ENCODE measurements at places on chromosomes 1 and 21.

DNA sequence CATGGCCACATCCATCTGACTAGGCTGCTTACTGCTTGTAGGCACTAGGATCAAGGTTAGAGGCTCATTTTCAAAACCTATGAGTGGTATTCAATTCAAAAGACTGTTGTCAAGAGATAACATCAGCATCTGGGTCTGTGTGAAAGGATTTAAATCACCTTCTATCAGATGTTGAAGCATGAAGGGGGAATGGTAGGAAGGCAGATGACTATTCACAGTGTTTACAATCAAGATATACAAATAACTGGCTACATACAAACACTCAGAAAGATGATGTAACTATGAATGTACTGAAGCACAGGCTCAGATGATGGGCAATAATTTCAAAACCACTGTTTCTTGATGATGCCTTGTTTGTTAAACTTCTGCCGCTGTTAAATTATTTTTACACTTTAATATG, 249.2 kb downstream of the SLC45A1 start:
- DNase-seq, result no peak

DNA sequence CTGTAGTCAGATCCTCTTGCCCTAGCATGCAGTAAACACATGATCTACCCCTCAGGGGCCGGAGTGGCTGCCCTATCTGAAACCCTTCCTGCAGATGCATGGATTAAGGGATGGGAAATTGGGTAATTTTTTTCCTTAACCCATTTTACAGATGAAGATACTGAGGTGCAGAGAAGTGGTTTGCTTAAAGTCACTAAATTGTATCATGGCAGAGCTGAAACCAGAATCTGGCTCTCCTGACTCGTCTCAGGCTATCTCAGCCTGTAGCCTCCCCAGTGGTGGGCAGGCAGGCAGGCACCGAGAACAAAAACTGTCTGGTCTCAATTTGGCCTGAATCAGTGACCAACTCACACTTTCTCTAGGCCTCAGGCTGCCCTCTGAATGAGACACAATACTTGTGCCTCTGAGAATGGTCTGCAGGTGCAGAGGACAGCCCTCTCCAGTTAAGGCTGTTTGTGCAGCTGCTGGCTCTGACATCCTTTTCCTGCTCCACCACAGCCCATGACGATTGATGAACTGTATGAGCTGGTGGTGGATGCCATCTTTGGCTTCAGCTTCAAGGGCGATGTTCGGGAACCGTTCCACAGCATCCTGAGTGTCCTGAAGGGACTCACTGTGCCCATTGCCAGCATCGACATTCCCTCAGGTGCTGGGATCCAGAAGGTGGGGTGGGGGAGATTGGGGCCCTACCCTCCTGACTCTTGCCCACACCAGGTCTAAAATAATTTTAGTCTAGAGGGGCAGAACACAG, 1.5 kb downstream of the NAXE start:
- DNase-seq, result no peak

GRCh38 chr1:157580179-157580827, 17.6 kb downstream of the FCRL4 start:
- no peak for DNase-seq

GRCh38 chr21:35923971-35924370, 136.4 kb downstream of the SETD4 start:
- DNase-seq, result no peak

GRCh38 chr21:31198575-31198974, 145.5 kb downstream of the TIAM1 start:
- DNase-seq, result no peak

GRCh38 chr1:77832901-77833300, 53.5 kb downstream of the MIGA1 start:
- no peak for DNase-seq

- no peak for DNase-seq
Observed at GRCh38 chr1:18548643-18549042, 67.9 kb downstream of the KLHDC7A start.

DNA sequence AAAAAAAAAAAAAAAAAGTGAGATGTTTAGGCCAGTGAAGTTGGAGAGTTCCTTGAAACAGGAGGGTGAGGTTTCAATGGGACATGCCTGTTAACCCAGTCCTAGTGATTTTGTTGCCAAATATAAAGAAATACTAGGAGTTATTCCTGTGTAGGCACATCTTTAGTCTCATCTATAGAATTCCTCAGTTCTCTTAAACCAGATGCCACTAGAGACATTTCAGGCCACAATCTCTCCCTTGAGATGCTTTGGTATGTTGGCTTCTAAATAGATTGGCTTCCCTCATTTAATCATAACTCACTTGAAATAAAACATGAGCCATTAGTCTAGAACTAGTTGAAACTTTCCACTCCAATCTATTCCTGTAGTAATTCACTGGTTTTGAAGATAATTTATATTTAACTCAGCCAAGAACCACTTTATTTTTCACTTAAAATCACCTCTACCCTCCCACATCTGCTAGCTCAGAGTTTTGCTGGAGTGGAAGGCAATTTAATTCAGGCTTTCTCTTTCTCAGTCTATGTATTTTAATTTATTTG, 29.8 kb downstream of the GPR137B start:
- no peak for DNase-seq

DNA sequence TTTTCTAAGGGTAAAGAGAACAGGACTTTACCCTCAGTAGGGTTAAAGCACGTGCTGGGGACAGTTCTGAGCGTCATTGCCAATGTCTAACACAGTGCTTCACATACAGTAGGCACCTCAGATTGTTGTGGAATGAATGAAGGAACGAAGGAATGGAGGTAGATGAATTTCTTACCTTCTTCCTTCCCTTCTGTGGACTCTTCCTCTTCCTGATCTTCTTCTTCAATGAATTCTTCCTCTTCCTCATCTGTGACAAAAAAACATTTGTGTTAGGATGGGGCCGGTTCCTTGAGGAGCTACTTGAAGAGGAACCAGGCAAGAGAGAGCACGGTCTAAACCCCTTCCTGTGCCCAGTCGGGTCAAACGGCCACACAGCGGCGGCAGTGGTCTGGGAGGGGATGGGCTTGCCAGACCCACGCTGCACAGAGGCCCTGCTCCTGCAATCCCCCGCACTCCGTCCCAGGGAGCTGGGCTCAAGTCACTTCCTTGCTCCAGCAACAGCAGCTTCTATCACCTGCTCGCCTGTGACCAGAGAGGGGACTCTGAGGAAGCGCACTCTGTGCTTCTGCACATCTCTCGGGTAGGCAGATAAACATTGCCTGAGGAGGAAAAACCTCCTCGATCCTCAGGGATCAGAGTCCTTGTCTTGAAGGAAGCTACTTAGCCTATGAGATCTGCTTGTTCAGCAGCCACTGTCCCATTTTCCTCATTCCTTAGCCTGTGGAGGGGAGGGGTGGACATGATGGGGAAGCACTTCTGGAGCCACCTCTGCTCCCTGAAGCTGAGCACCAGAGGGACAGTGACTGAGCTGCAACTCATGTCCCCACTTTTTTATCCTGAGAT, 8.0 kb upstream of the SLC30A2 start:
- no peak for DNase-seq

- DNase-seq, result no peak
Observed at GRCh38 chr1:79006564-79006963, at the start of gene ADGRL4. TSS of gene ADGRL4 (minus strand) at chr1:79006730. CDS start at chr1:79006654, 76 bp downstream.

DNA sequence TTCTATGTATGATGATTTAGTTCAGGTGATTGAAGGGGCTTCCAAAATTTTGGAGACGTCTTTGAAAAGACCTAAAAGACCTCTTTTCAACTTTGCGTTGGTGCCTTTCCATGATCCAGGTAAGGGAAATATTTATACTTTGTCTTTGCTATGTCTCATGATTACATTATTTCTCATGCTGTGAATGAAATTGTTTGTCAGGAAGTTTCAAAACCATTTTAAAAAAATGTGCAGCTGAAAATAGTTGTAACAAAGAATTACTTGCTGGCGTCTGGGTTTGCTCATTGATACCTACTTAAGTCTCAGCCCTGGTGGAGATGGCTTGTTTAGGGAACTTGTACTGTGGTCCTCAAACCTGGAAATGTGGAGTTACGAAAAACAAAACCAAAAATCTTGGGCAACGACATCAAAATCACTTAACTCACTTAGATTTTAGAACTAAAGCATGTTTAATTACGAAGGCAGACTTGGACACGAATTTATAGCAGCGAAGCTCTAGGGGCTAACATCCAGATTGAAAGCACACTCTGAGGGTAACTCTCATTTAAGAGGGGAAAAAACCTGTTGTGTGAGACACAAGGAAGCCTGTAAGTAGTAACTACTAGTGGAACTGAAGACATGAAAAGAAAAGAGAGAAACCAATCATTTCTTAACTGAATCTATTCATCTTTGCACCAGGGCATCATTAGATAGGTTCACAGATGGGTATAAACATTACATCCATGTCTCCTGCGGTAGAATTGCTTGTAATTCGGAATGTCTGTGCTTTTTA, 924 bp downstream of the HMCN1 start:
- no peak for DNase-seq

GRCh38 chr1:231094421-231094820, 54.4 kb upstream of the FAM89A start:
- no peak for DNase-seq

DNA sequence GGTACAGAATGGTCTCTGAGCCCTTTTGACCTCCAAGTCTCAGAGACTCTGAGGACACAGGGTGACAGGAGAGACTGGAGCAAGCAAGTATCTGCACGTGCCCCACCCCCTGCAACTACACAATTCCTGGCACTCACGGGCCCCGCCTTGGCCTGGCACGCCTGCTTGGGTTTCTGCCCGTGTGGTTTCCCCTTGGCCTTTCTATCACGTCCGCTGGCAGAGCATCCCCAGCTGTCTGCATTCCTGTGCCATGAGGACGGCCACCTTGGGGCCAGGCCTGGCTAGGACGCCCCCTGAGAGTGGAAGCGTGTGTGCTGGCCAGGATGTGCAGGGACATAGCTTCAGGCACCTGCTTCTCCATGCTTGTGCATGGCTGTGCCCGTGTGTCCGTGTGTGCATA, 14.3 kb upstream of the EDN2 start:
- DNase-seq, result no peak

GRCh38 chr1:226116673-226117072, 54.2 kb downstream of the H3-3A start:
- no peak for DNase-seq

- DNase-seq, result no peak
Observed at GRCh38 chr1:26419494-26419893, 8.9 kb downstream of the LIN28A start.

DNA sequence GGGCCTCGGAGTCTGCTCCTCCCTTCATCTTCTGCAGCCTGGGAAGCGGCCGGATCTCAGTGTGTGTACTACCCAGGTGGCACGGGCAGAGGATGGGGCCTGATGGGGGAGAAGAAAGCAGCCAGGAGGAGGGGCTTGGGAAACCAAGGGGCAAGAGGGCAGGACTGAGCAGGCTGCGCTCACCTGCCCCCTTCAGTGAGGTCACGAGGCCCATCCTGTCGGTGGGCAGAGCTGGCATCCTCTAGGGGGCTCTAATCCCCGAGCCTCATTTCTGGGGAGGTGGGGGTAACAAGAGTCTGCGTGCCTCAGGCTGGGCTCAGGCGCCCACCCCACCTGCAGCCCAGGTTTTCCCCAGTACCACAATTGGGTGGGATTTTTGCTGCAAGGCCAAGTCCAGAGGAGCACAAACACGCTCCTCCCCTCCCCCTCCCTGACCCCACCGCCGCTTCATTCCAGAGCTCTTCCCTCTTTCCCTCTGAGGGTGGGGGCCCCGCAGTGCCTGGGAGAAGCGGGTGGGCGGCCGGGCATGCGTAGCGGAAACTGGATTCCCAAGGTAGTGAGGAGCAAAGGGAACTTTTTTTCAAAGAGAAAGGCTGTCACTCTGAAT, 1.8 kb upstream of the WNT3A start:
- DNase-seq, result no peak

DNA sequence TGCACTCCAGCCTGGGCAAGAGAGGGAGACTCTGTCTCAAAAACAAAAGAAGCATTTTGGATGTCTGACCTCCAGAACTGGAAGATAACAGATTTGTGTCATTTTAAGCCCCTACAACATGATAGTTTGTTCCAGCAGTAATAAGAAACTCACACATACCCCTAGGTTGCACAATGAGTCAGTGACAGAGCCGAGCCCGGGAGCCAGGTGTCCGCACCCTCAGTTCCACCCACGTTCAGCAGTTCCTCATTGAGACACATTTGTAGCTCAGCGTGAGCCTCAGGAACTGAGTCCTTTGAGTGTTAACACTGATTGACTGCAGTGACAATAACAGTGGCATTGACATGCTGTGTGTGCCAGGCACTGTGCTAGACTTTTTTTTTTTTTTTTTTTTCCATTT, 19.8 kb downstream of the LRRC38 start:
- no peak for DNase-seq

- no peak for DNase-seq
Observed at GRCh38 chr21:28133116-28133515, 859.6 kb downstream of the LTN1 start.

DNA sequence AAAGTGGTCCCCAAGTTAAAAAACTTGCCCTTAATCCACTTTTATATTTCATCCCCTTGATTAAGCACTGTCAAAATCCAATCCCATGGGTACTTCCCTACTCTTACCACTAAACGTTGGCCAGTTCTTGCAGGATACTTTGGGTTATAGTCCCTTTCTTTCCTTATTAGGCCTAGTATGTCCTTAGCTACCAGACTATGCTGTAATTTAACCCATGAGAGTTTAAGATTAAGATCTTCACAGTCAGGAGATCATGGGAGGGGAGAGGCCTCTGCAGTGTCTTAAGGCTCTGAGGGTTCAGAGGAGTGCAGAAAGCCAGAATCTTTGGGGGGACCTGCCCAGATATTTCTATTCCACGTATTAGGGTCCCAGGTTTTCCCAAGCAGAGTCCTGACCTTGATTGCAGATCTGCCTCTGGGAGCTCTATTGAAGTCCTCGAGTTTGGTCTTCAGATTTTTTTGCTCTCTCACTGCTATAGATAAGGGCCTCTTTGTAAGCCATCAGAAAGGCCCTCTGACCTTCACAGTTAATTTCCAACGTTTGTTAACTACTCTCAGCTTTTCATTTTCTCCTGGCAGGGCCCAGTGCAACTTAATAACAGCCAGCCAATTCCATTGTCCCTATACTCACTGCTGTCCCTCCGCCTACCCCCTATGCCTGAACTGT, 9.0 kb upstream of the CGN start:
- no peak for DNase-seq

DNA sequence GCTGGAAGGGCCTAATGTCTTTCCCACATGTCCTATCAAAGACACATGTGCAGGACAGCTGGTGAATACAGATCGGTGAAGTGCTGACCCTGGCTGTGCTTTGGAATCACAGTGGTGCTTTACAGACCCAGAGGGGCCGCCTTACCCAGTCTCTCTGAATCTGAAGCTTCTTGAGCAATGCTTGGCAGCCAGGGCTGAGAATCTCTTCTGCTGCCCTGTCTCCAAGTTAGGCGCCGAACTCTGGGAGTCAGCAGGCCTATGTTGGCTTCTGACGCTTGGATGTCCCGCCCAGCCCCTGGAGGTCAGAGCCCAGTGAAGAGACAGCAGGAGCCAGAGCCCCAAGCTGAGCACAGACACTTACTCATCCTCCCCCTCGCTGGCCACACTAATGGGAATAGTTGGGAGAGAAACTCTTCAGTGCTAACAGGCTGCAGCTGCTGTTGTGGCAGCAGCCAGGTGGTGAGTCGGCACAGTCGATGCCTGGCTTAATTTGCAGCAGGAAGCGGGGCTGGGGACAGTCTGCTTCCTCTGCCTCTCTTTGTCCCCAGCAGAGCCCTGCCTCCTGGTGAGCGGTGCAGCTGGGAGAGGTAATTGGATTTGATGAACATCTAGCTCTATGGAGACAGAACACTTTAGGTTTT, 68.1 kb downstream of the URB2 start:
- no peak for DNase-seq
